ENCODE measurements at places on chromosomes 4 and X.

GRCh38 chr4:187962926-187963325 is 32.6 kb upstream of the ZFP42 start:
- DNase-seq: no peak

DNA sequence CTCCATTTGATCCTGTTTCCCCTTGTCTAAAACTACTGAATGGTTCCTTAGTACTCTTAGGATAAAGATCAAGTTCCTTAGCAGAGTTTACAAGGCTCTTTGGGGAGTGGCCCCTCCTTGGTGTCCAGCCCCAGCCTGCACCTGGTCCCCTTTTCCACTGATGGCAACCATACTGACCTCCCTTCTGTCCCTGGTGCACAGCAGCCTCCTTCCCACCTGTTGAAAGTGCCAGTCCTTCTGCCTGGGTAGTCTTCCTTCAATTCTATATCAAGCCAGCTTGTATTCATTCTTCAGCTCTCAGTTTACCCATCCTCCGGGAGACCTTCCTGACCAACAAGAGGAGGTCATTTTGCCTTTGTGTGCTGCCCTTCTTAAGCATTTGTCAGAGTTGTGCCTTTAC is 30.4 kb upstream of the NMU start:
- no peak for DNase-seq

DNA sequence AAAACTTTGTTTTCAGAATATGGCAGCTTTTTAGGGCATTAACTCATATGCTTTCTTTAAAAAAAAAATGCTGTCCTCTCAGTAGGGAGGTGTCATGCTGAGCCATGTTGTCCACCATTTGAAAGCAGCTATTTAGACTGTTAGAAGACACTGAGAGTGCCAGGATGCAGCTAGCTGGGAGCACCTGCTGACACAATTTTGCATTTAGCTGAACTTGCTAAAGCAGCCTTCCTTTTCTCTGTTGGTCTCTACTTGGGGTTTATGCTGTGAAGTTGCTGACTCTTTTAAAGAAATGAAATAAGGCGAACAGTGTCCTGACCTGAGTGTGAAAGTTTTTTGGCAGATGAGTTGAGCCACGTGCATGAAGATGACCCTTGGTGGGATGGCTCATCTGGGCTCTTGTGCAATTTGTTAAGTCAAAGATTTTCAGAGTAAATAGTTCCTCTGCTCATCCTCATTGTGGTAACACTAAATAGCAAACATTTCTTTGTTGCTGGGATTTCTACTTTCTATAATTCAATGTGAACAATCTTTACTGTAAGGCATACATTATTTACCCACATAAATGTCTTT is 64.5 kb downstream of the CDS1 start:
- DNase-seq: peak; percentile 20

DNA sequence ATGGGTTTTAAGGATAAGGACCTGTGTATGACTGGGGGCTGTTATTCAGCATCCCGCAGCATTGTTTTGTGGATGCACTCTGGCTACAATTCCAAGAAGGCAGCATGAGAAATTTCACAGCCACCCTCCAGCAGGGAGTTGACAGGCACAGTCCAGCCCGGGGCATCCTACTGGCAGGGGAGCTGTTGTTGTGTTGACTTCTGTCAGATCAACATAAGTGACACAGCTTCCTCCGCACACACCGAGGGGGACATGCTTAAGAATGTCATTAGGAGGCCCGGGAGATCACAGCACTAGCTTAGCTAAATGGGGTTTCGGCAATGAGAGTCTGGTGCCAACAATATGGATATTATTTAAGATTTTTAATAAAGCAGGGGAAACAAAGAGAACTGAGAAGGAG is 326.5 kb downstream of the ASMT start:
- DNase-seq: no peak

- DNase-seq: no peak
Measured at GRCh38 chrX:18961686-18962085, 22.2 kb downstream of the PHKA2 start.

GRCh38 chr4:171710743-171711142 is 102.5 kb upstream of the GALNTL6 start:
- no peak for DNase-seq

DNA sequence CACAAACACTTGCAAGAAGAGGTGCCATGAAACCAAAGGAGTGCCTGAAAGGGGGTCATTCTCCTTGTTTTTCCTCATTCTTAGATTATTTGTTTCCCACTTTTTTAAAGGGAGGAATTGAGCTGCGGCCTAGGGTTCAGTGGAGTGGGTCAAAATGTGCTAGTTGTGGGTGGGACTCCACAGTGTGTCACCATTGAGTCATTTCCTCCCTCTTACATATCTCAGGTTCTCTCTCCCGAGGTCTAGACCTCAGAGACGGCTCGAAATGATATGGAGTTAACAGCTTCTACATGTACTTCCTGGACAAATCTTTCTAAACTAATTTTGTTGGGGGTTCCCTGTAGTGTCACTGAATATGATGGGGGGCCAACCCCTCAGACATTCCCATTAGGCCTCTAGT is 328.4 kb upstream of the SPANXN1 start:
- no peak for DNase-seq

- no peak for DNase-seq
Measured at GRCh38 chr4:185011408-185011807, 6.9 kb upstream of the HELT start.

DNA sequence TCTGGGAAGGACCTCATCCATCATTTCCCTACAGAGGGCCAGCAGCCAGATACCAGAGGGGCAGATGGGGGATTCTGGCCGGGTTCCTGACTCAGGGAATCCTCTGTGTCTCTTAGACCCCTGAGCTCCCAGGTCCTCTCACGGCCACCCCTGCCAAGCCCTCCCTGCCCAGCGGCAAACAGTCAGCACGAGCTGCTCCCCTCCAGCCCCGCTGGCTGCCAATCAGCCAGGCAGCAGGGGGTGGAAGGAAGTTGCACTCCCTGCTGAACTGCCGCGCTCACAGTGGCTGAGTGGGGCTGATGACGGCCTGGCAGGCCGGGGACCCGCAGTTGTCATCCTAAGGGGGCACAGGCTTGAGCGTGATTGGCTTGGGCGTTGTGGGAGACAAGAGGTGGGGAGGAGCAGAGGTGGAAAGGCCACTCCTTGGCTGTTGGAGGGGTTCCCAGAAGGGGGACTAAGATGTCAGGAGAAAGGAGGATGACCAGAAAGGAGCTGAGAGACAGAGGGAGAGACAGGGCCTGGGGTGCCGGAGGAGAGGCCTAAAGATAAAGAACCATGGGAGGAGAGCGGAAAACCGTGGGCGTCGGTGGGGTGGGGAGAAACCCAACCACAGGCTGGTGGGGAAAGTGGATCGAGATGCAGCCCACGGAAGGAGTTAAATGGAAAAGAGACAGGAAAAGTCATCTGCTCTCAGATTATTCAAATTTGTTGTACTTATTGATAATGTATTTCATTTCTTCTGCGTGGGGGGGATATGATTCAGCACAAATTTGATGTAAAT is 4.4 kb upstream of the CCDC149 start:
- DNase-seq: no peak

DNA sequence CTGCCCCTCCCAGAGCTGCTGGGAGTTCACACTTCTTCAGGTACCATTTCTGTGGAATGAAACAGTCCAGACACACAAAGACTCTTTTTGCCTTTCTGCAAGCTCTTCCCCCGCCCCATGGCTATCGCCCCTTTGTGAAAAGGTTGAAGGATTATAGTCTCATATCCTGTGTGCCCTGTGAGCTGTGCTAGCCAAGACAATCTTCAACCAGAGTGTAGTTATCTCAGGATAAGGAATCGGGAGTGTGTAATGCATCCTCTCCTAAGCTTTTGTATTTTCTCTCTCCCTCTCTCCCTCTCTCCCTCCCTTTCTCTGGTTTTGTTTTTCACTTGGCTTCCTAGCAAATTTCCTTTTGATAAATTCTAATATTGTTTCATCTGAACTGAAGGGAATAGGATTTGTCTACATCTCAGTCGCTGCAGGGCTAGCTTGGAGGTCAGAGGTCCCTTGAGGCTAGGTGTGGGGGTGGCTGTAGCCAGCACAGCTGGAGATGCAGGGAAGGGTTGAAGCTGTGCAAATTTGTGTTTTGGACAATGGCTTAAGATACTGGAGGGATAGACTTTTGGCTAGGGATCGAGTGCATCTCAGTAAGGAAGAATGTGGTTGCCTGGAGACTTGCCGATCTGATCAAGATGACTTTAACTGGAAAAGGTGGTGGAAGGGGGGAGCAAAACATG is 74.6 kb upstream of the NALF2 start:
- no peak for DNase-seq

Measured in brain pericyte (primary cell).